ENCODE measurements at places on chromosomes 3 and 15.

GRCh38 chr15:89105147-89105546 lies 16.9 kb downstream of the ABHD2 start:
- no peak for DNase-seq

GRCh38 chr3:64832098-64832497 lies 144.3 kb upstream of the ADAMTS9 start:
- no peak for DNase-seq

DNA sequence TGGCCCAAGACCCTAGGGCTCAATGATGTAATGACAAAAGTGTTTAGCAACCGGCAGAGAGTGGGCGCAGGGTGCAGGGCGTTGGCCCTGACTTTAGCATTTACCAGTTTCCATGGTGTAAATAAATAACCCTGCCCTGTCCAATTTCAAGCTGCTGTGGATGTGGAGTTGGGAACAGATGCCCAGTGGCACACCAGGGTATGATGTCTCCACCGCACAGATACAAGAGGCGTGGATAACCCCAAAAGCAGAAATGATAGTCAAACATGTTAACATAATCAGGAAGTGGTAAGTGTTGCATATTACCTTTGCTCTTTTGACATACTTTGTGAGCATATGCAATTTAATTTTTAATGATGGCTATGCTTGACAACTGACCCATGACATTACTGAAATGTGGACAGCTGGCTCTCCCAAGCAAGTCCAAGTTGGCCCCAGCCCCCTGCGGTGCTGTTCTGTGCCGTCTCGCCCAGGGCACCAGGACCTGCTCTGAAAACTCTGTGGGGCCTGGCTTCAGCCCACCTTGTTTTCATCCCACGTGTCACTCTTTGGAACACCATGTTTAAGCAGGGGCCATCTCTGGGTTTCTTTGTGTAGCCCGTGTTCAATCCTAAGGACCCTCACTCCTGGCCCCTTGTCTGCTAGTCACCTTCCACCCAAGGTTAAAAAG lies 10.8 kb upstream of the ANPEP start:
- no peak for DNase-seq

DNA sequence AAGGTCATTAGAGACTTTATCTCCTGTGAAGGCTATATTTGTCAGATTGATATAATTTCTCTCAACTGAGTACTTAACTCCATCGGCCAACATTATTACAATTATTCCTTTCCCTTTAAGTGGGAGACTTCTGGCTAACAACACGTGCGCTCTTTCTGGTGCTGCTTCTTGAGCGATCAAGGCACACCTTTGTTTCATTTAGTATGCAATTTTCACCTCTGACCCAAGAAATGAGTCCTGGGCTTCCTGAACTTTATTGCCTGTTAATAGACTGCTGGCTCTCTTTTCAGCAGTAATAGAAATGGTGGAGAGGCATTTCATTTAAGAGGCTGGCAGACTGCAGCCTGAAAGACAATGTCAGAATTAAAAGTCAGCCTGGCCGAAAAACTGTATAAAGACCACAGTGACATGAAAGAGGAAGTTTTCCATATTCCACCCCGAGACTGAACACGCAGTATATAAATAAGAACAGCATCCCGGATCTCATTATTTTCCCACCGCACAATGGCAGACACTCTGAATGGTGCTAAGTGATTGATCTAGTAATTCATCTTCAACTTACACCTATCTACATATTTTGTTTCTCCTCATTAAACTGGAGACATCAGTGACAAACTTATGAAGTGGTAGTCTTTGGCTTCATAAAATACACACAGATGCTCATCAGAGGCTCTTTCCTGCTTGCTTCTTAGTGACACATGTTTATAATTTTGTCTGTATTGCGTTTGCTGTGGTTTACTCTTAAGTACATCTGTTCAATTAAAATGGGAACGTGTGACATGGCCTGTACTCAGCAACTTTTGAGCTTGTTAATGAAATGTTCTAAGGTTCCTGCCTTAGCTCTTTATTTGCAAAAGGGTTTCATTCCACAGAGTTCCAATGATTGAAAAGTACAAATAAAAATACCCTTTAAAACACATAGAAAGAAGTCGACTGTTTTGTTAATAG lies 299.9 kb downstream of the MECOM start:
- no peak for DNase-seq

DNA sequence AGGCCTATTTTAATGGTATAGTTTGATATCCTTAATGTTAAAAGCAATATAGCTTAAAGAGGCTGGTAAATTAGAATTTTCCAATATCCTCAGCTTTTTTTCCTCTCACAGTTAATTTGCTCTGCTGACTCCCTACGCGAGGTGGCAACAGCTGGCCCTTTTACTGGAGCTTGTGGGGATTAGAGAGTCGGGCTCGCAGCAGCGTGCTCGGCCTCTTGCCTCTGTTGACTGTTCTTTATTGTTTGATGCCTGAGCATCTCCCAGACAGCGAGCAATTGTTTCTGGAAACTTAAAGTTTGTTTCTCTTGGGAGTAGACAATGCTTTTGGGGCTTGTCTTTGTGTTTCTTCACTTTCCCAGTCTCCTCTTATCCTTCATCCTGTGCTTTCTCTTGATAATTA lies 80.8 kb downstream of the OPA1 start:
- DNase-seq: no peak

- DNase-seq: no peak
Observed at GRCh38 chr3:45055411-45056143, 29.5 kb downstream of the CLEC3B start.

- peak; percentile 69 for DNase-seq
Observed at GRCh38 chr3:63863150-63864007, at the start of the genes ATXN7 and THOC7. ATXN7 (plus strand) TSS chr3:63863867; CDS start chr3:63912599, 48,732 bp downstream. THOC7 (minus strand) TSS chr3:63863805; CDS start chr3:63863790, 15 bp downstream.

DNA sequence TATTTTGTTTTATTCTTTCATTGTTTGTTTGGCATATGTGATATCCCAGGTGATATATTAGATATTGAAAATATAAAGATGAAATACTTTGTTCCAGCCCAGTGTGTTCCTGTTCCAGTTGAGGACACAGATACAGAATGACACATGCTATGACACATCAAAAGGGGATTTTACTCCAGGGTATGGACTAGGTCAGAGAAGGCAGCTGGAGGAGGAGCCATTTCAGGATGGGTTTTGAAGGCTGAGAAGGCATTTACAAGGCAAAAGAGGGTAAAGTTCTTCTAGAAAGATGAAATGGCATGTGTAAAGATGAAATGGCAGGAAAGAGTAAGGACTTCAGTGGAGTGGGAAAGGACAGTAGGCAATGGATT lies 163.8 kb downstream of the ZIC1 start:
- DNase-seq: no peak

DNA sequence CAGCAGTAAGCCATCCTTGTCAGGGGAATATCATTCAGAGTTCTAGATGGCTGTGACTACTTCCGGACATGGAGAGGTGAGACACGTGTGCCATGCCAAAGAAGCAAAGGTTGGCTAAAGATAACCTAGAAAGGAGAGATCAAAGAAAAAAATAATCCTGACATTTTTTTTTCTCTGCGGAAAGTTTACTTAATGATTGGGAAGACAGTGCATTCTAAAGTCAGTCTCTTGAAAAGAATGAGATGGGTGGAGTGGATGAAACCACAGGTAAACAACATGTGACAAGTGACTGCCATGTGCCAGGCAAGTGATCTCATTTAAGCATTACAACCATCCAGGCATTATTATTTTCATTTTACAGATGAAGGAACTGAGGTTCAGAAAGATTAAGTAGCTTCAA lies 436.6 kb downstream of the SOX2 start:
- DNase-seq: no peak

DNA sequence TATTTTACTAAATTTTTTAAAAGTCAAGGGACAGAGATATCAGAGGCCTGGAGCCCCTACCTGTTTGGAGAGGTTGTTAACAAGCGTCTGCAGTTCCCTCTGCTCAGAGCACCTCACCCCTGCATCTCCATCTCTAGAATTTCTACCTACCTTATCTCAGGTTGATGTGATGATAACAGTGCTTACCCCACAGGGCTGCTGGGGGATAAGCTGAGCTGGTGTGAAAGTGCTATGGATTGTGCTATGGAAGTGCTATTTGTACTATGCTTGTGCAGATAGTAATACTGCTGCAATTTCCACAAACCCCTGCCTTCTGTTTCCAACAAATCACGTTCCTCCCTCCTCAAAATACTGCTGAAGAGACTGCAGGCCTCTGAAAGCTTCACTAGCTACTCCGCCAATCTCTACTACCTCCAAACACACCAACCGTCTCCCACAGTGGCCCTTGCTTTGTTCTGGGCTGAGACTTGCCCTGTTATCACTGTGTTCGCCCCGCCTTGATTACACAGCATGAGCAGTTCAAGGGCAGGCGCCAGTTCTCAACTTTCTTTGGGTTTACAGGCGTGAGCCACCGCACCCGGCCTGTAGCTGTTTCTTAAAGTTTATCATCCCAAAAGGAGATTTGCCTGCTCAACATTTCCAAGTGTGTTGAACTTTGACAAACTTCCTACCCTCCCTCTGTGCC lies 28.4 kb upstream of the PARL start:
- no peak for DNase-seq

DNA sequence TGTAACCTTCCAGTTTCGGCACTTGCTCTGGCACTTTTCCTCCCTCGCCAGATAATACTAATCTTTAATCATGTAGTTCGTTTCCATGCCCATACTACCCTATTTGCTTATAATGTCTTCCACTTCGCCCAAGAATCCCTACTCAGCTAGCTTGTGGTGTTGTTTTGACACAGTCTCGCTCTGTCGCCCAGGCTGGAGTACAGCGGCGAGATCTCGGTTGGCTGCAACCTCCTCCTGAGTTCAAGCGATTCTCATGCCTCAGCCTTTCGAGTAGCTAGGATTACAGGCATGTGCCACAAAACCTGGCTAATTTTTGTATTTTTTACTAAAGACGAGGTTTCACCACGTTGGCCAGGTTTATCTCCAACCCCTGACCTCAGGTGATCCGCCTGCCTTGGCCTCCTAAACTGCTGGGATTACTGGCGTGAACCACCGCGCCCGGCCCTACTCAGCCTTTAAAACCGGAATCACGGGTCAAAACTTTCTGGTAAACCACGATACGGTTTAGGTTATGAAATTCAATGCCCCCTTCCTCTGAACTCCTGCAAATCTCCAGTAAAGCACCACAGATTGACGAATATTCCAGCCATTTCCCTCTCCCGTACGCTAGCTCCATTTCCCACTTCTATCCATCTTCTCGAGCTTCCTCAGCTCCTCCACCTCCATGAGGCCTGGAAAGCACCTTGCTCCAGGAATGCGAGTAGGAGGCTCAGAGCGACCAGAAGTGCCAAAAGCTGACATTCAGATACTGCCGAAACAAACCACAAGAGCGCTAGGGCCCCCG lies 878 bp upstream of the RAD51 start:
- peak; percentile 36 for DNase-seq

DNA sequence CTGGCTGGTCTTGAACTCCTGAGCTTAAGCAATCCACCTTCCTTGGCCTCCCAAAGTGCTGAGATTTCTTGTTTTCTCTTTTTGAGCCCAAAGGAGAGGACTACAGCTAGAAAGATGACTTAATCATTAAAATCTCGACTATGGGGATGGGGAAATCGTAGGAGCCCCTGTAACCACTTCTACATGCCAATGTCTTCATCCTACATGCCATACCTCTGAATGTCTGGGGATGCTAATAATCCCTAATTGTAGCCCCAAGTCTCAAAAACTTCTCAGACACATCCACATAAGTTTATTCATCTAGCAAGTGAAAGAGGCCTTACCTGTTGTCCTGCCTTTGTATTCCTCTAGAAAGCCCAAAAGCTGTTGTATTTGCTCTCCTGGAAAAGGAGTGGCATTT lies 3.7 kb upstream of the RHOV start:
- DNase-seq: no peak

- DNase-seq: no peak
Observed at GRCh38 chr3:170614214-170614966, 28.5 kb upstream of the SLC7A14 start.

DNA sequence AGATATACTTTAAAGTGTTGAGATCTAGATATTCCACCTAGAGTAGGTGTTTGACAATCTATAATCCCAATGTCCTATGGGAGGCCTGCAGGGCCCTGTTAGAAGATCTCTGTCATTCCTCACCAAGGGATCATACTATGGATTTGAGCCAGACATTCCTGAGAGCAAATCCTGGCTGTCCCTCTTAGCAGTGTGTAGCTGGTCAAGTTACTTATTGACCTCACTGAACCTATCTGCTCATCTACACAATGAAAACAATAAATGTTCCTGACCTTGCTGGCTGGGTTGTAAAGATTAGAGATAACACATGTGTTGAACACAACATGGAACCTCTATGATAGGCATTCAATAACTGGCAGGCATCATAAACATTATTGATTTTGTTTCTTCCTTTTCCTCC lies 265.6 kb upstream of the ATP11B start:
- DNase-seq: no peak

DNA sequence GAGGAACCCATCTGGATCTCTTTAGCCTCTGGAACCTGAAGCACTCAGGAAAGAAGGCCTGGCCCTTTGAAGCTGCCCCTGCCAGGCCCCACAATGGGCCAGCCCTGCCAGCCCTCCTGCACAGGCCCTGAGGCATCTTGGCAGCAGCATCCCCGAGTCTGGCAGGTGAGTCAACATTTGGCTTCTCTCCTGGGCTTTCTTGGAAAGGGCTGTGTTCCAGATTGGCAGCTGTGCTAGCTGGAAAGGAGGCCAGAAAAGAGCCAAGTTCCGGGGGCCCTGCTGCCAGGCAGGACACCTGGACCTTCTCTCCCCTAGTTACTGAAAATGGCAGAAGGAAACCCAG lies 187.2 kb downstream of the SHQ1 start:
- DNase-seq: no peak

GRCh38 chr3:51379301-51379700 lies 5.8 kb upstream of the MANF start:
- no peak for DNase-seq

GRCh38 chr3:154955907-154956533 lies 124.1 kb upstream of the MME start:
- DNase-seq: no peak

GRCh38 chr15:57251941-57252340 lies 124.4 kb upstream of the CGNL1 start:
- DNase-seq: no peak

GRCh38 chr3:23376516-23377248 lies 173.6 kb downstream of the UBE2E2 start:
- no peak for DNase-seq

- no peak for DNase-seq
Observed at GRCh38 chr3:183252973-183253527, at the start of gene B3GNT5. B3GNT5 (plus strand) TSS chr3:183253253; CDS start chr3:183269799, 16,546 bp downstream.

DNA sequence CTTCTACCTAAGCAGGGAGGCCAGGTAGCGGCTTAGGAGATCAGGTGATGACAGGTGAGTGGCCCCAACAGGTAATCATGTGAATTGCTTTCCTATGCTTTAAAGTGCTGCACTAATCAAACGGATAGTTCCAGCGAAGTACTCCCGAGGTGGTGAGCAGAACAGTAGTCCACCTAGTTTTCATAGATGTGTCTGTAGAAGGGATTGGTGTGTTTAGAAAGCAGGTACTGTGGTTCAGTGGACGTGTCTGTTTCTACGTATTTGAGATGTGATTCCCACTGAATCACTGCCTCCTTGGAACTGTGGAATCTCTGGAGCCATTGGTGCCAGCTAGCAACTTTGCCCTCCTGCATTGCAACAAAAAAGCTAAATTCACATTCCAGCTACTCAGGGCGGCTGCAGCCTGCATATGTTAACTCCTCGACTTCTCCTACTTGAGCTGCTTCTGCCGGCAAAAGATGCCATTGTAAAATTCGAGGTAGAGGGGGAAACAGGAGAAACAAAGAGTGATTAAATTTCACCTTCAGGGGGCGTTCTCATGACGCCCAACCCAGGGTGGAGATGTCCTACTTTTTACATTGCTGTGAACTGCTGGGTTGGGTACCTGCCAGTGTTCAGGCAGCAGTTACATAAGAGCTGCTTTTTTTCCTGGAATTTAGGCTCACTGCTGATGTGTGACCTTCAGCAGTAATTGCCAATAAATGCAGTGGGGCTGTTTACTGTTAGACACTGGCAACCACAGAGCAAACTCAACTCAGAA lies 227.3 kb downstream of the ITPR1 start:
- no peak for DNase-seq

GRCh38 chr3:48845170-48845569 lies 2.5 kb downstream of the PRKAR2A start:
- DNase-seq: no peak

All from GM06990 (cell line).